Activated CD4-positive, alpha-beta T cell treated with anti-CD3 and anti-CD28 coated beads, Interleukin-2, amount 10 ng/mL, durations not matched to agents 24 days and 14 days (primary cell): ENCODE measurements at places on chromosomes 16 and 17. TPM values are rescaled to one million over a fixed set of nuclear protein-coding genes. Genes with fewer than 3 reads are reported as not detected.

PPM1E gene
- 0.05 TPM in 1 of 2 replicates, not detected in the other for total RNA-seq

FASN gene
- 428 and 452 TPM in 2 replicates for total RNA-seq

TPSAB1 gene
- total RNA-seq, result not detected in 2 replicates

GRCh38 chr17:79778504-79779083 lies 646 bp downstream of the CBX2 start:
- peak overlapping the region; percentile 85 for H3K27ac ChIP-seq
- H3K36me3 ChIP-seq, result peaks cover 1% of the 10 kb centered on the region
- H3K27me3 ChIP-seq, result peaks cover 62% of the 10 kb centered on the region
- peak overlapping the region; percentile 91 for H3K4me3 ChIP-seq
- peak; percentile 71 for DNase-seq

DNA sequence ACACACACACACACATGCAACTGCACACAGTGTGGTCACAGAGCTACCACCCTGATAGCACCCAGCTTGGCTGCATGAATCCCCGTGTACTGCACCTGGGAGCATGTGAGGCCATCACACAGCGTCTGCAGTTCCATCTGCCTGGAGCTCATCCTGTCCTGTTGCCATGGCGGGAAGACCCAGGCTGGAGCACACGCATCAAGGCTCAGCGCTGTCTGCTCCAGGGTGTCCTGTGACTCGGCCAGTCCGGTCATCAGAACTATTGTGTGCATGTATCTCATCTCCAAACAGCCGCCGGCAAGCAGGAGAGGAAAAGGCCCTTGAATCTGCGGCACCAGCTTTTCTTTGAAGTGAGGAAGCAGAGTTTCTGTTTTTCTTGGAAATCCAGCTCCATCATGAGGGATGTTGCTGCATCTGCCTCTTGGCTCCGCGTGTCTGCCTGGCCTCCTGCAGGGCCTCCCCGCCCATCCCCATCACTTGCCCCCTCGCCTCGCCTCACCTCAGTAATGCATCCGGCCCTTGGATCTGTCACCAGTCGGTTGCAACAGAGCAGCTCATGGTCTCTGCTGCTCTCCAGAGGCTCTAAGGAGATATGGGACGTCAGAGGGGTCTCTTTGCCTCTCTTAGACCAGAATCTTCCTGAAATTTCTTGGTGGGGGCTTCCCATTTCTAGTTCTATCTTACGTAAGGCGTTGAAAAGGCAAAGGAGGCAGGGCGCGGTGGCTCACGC lies 23.7 kb downstream of the CACNG4 start:
- H3K27ac ChIP-seq, result no peak overlapping the region
- peaks cover 9% of the 10 kb centered on the region for H3K4me1 ChIP-seq
- H3K27me3 ChIP-seq, result peaks cover 21% of the 10 kb centered on the region
- H3K36me3 ChIP-seq, result no peaks in the 10 kb centered on the region
